ENCODE measurements at places on chromosomes 6 and 20.

DNA sequence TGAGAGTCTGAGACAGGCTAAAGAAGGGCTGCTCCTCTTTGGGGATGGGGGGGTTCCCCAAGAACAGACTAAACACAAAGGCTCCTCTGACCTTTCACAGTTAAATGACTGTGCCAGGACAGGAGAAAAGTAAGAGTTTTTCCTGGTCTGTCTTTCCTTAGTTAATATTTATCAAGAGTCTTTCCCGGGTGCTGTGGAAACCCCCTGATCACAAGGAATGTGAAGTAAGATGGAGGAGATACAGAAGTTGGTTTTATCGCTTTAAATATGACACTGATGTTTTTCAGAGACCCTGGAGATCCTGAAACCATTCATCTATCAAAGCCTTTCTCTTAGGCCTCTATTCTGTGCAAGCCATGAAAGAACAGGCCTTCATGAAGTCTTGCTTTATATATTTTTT lies 105.8 kb downstream of the RNF144B start:
- no peak for DNase-seq

DNA sequence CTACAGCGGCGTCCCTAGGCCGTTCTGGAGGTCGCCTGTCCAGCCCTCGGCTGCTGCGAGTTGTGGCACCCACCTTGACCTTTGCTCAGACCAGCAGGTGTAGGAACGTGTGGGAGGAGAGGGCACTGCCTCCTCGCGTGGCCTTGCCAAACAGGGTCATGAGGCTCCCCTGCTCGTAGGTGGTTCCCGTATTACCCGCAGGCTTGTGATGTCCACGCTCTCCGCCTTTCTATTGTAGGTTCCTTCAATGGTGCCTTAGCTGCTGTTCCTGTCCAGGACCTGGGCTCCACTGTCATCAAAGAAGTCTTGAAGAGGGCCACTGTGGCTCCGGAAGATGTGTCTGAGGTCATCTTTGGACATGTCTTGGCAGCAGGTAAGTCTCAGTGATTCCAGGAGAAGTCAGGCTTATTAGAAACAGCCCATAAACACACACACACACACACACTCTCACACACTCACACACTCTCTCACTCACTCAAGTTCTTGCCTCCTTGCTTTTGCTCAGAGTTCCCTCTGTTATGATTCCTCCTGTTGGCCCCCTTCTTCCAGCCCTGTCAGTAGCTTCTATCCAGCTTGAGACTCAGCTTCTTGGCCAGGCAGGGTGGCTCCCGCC lies 942 bp downstream of the ACAT2 start:
- no peak for DNase-seq

DNA sequence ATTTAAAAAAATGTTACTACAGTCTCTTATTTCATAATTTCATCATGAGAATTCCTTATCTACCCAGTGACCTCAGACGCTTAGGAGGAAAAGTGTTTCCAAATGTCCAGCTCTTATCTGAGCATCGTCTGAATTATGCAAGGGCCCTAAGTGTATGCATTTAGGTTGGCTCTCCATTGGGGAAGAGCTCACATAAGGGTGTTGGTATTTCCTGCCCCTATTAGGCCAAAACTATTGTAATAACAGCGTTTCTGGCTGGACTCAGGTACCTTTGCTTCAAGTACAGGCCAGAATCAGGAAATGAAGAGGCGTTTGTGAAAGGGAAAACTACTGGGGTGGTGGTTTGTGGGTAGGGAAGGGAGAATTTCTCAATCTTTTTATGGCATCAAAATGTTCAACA lies 40.4 kb upstream of the SGK1 start:
- DNase-seq: no peak

DNA sequence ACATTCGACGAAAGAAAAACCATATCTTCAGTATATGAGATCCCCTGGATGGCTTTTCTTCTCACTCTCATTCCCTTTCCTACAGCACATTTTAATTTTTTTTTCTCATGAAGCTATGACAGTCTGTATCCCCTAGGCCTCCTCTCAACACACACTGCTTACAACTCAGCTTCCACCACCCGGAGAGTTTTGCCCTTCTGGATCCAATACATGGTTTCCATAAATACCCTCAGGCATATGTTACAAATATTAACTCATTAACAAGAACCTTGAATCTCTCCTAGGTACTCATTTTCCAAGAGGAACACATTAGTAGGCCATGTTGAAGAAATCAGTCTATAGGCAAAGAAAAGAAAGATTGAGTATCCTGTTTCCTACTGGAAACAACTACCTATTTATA lies 44.0 kb downstream of the PAK5 start:
- DNase-seq: no peak

- peak; percentile 46 for DNase-seq
Observed at GRCh38 chr6:24494821-24495795, at the start of gene ALDH5A1. ALDH5A1 (plus strand) TSS chr6:24494969; CDS start chr6:24494997, 28 bp downstream.

GRCh38 chr6:150189122-150189521 lies 46.3 kb downstream of the PPP1R14C start:
- no peak for DNase-seq

DNA sequence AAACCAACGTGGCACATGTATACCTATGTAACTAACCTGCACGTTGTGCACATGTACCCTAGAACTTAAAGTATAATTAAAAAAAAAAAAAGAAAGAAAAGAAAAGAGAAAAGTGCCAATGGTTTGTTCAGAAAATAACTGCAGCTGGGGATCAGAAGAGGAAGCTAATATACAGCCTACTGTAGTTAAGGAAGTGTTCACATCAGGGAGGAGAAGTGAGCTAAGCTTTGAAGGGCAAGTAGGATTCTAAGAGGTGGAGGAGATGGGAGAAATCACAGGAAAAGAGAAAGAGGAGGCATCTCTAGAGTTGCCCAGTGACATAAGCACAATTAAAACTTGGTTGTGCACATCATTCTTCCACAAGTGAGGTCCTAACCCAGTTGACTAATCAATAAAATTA lies 214.4 kb upstream of the DTNBP1 start:
- no peak for DNase-seq

DNA sequence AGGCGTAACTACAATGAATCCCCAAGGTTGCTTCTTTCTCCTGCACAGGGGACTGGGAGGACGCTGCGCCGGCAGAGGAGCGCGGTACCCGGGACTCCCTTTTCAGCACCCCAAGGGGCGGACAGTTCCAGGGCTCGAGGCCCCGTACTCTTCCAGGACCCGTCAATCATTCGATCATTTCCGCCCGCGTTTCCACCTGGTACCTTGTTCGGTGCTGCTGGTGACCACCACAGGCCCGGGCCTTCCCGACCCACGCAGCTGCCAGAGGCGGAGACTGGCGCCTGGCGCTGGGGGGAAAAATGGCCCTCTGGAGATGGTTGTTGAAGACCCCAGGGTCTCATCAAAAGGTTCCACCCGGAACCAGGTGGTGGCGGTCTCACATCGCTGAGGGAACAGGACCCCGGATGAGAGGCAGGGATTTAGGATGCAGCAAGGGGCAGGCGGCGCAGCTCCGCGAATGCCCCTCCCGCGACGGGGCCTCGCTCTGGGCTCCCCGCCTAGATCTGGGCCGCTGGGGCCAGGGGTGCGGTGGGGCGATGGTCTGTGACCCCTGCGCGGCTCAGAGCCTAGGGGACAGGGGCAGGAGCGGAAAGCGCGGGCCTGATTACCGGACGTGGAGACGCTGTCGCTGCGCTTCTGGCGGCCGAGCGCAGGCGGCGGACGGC lies 744 bp downstream of the VSX1 start:
- no peak for DNase-seq

DNA sequence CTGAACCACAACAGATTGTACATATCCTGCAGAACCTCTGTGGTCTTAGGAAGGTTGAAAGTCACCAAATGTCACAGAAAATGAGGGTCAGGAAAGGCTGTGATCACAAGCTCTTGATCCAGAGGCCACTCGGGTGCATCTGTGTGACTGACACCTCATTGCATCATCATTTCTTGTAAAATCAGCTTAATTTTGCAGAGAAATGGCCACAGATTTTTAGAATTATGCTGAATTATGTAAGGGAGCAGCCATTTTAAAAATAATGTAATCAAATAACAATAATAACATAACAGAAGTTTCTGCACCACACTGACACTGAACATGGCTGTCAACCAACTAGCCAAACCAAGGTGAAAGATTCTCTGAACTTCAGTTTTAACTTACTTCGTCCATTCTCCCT lies 32.5 kb upstream of the PRND start:
- DNase-seq: no peak

DNA sequence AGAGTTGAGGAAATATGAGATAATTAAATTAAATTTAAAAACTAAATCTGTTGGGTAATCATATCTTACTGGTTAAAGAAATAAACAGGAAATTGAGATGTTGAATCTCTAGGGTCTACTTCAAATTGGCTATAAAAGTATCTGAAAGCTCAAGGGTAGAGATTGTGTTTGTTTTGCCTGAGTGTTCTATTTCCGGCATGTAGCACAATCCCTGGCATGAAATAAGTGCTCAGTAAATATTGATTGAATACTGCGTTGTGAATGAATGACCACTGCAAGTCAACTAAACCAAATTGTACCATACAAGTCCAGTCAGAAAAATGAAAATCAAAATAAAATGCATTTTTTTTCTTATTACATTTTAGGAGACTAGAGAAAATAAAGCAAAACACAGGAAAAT lies 709.8 kb downstream of the EPM2A start:
- DNase-seq: no peak

GRCh38 chr6:53624502-53624901 lies 41.1 kb downstream of the KLHL31 start:
- no peak for DNase-seq

- no peak for DNase-seq
Observed at GRCh38 chr6:159084493-159085091, 39.8 kb upstream of the TAGAP start.

GRCh38 chr6:81242624-81243023 lies 509.9 kb downstream of the TENT5A start:
- no peak for DNase-seq

GRCh38 chr6:155377061-155377460 lies 62.8 kb upstream of the TFB1M start:
- DNase-seq: no peak

DNA sequence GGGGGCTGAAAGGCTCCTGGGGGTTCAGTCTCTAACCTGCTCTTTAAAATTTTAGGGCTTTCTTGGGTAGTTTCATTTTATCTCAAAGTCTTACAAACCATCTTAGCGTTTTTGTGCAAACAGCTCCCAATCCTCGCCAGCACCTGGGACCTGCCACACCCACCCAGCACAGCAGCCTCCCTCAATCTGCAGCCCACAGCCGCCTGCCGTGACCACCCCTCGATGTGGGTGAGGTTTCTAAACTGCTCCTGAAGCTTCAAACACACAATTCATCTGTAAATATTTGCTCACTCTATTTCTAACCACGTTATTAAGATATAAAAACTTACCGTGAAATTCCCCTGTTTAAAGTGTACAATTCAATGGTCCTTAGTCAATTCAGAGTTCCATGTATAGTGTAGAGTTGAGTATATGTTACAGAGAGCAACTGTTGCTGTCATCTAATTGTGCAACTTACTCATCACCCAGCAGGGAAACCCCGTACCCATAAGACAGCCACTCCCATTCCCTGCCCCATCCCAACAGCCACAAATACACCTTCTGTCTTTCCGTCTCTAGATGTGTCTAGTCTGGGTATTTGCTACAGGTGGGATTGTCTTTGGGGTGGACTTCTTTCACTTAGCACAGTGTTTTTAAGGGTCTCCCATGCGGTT lies 381.0 kb downstream of the TAF4 start:
- no peak for DNase-seq

GRCh38 chr20:10648651-10649050 lies 25.1 kb downstream of the JAG1 start:
- no peak for DNase-seq

GRCh38 chr6:1498491-1499113 lies 109.2 kb downstream of the FOXF2 start:
- no peak for DNase-seq

GRCh38 chr20:478949-479429 lies 16.7 kb upstream of the TBC1D20 start:
- DNase-seq: no peak

DNA sequence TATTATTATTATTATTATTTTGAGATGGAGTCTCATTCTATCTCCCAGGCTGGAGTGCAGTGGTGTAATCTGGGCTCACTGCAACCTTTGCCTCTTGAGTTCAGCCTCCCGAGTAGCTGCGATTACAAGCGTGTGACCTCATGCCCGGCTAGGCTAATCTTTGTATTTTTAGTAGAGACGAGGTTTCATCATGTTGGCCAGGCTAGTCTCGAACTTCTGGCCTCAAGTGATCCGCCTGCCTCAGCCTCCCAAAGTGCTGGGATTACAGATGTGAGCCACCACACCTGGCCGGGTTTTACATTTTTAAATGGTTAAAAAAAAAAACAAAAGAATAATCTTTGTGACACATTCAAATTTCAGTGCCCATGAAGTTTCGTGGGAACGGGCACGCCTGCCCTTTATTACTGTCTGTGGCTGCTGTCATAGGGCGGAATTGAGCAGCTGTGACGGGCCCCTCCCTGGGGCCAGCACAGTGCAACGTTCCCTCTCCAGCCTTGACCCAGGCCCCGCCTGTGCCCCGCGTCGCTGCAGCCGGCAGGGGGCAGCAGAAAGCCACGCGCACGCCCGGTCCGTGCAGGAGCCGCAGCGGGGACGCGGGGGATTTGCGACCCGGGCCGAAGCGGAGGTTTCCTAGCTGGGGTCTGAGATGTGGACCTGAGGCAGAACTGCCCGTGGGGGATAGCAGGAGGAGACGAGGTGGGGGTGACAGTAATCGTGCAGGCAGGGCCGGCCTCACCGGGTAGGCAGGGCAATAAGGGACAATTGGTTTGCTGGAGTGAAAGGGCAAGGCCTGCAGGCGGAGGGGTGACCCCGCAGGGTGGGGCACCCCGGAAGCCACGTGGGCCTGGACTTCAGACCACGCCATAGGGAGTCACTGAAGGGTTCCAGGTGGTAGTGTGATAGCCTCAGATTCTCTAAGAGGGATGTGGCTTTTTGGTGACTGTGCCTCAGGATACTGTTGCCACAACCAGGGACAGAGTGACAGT lies 54.3 kb downstream of the SYTL3 start:
- DNase-seq: peak; percentile 57

GRCh38 chr20:41621421-41621820 lies 3.2 kb upstream of the CHD6 start:
- DNase-seq: no peak

- no peak for DNase-seq
Observed at GRCh38 chr6:38755874-38756273, 40.8 kb downstream of the DNAH8 start.

DNA sequence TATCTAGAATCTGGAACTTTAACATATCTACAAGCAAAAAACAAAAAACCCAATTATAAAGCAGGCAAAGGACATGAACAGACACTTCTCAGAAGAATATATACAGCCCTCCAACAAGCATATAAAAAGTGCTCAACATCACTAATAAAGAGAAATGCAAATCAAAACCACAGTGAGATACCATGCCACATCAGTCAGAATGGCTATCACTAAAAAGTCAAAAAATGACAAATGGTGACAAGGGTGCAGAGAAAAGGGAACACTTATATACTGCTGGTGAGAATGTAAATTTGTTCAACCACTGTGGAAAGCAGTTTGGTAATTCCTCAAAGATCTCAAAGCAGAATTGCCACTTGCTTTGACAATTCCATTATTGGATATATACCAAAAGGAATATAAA lies 215.0 kb upstream of the EYS start:
- DNase-seq: no peak

DNA sequence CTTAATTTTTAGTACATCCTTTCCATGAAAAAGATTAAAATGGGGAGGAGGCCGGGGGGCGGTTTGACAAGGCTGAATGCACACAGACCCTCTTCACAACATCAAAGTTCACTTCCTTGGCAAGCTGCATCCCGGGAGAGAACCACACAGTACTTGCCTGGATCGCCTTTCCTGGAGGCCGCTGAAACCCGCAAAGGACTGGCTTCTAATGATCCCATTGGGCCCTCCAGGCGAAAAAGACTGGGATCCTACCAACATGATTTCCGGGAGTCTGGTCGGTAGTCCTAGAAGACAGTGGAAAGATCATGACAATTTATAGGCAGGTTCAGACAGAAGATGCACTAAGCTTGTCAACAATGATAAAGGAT lies 60.2 kb downstream of the RIPOR2 start:
- DNase-seq: no peak

Measured in anterior cingulate cortex (tissue), 58 donors.